ENCODE measurements at places on chromosomes 3 and 15.

- no peak for DNase-seq
Observed at GRCh38 chr3:197380786-197381185, 82.4 kb upstream of the DLG1 start.

DNA sequence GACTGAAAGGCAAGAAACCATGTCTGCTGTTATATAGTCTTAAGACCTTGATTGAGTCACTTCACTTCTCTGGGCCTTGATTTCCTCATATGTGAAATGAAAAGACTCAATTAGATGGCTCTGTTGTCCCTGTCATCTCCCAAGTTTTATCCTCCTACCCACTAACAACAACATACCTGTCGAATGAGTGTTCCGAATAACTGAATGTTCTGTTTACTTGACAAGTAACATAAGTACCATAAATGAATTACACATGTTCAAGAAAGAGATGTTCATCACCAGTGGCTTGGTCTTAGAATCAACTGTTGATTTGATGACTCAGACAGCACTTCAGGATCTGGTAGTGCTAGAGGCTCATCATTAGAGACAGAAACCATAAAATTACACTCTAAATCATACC is 311.7 kb downstream of the VPS13C start:
- DNase-seq = no peak

DNA sequence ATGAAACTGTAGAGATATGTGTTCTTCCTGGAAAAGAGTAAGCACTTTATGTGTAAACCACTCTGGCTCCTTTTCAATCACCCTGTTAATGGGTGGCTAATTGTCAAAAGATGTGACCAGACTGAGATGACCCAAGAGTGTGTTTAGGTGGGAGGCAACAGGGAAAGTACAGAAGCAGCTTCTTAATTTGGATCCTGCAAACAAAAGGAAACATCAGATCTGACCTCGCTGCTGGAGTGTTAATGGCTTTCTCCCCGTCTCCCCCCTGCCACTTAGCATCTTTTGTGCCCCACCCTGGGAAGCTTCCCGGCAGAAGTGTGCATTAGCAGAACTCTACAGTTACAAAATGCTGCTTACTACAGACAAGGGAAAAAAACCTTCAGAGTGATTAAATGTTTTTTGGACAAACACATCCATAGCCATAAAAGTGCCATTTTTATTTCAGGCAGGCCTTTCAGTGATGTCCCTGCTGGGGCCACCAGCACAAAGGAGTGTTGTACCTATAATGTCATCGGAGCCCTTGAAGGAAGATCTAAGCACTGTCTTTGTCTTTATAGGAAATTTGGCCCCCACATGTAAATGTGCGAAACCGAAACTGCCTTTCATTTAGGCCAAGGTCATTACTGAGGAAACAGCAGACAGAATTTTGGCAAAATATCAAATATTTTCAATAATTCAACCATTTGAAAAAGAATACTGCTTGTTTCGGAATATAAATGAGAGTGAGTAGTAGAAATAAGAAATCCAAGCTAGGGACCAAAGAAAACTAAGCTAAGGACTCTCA is 311.0 kb downstream of the WDR72 start:
- DNase-seq = no peak

- no peak for DNase-seq
Observed at GRCh38 chr3:16673530-16673929, 68.3 kb upstream of the DAZL start.

DNA sequence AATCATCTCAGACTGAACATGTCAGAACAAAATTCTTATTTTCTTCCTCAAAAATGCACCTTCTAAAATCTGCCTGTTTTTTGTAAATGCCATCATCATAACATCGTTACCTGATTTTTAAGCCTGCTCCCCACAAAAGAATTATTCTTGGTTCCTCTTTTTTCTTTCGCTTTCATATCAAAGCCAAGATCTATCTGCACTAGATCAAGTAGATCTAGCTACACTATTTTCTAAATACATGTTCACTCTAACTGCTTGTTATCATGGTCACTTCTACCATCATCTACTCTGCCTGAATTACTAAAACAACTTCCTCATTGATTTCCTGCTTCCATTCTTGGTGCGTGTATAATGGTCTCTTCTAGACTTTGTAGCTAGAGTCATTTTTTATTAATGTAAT is 217.7 kb downstream of the ARPP21 start:
- DNase-seq = no peak

- DNase-seq = no peak
Observed at GRCh38 chr3:126373146-126373613, 16.0 kb upstream of the KLF15 start.

DNA sequence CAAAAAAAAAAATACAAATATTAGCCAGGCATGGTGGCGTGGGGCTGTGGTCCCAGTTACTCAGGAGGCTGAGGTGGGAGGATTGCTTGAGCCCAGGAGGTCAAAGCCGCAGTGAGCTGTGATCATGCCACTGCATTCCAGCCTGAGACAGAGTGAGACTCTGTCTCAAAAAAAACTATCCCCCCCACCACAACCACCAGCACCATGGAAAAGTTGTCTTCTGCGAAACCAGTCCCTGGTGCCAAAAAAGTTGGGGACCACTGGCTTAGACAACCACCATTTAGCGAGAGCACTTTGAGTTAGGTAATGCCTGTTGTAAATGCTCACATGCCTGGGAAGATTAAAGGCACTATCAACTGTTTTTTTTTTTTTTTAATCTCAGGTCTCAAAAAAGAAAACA is 15.4 kb downstream of the ARHGAP31 start:
- no peak for DNase-seq

DNA sequence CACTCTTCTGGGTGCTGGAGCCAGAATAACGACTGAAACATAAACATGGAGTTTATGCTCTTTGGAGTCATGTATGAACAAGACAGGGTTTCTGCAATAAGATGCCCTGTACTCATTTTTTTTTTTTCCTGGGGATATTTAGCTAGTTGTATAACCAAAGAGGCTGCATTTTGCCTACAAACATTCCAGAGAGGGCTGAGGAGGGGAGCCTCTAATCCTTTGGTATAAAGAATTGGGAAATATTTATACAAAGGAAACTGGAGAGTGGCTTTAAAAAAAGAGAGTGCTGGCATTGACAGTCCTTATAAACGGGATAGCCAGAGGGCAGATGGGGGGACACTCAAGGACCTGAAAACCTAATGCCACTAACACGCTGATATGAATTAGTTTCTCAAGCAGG is 32.4 kb upstream of the GAP43 start:
- DNase-seq = no peak

DNA sequence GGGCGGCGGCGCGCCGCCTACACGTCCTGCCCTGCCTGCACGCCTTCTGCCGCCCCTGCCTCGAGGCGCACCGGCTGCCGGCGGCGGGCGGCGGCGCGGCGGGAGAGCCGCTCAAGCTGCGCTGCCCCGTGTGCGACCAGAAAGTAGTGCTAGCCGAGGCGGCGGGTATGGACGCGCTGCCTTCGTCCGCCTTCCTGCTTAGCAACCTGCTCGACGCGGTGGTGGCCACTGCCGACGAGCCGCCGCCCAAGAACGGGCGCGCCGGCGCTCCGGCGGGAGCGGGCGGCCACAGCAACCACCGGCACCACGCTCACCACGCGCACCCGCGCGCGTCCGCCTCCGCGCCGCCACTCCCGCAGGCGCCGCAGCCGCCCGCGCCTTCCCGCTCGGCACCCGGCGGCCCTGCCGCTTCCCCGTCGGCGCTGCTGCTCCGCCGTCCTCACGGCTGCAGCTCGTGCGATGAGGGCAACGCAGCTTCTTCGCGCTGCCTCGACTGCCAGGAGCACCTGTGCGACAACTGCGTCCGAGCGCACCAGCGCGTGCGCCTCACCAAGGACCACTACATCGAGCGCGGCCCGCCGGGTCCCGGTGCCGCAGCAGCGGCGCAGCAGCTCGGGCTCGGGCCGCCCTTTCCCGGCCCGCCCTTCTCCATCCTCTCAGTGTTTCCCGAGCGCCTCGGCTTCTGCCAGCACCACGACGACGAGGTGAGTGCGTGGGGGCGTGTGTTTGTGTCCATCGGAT is 602 bp downstream of the TRIM71 start:
- DNase-seq = no peak

GRCh38 chr3:31841515-31841914 is 139.5 kb downstream of the OSBPL10 start:
- DNase-seq = no peak

DNA sequence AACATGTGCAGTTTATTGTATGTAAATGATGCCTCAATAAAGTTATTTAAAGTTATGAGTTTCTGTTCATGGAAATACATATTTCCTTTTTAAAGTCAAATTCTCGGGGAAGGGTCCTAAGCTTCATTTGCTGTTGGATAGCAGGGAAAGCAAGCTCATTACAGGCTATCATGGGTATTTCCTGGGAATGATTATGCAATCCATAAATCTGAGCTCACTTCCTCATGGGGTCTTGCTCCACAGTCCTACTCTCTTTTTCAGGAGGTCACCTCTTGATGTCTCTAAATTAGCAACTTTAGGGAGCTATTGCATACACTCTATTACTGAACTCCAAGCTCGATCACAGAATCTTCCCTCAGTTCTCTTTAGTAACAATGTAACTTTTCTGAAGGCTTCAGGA is 69.9 kb upstream of the TP63 start:
- DNase-seq = no peak

- DNase-seq = no peak
Observed at GRCh38 chr3:159229116-159229680, 427.3 kb downstream of the MFSD1 start.

DNA sequence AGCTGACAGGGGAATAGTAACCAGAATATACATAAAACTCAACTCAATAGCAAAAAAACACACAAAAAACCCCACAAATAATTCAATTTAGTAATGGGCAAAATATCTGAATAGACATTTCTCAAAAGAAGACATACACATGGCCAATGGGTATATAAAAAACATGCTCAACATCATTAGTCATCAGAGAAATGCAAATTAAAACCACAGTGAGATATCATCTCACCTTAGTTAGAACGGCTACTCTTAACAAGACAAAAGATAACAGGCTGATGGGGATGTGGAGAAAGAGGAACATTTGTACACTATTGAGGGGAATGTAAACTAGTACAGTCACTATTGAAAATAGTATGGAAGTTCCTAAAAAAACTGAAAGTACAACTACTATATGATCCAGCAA is 678.6 kb downstream of the MECOM start:
- no peak for DNase-seq

- DNase-seq = no peak
Observed at GRCh38 chr3:3800685-3801493, 1.7 kb downstream of the LRRN1 start.

DNA sequence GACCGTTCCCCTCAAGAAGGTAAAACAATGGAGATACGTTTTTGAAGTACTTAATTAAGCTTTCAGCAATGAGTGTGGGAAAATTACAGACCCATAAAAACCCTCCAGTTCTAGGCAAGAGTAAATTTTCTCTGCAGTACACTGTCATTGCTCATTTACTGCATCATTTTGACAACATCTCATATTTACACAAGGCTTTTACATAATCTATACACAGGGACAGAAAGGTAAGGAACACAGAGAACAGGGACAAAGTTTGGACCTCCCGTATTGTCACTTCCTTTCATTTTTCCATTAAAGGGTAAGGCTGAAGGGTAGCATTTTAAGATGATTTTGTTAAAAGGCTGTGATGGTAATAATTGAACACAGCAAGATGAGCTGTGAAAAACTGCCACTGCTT is 7.4 kb upstream of the HGD start:
- no peak for DNase-seq

DNA sequence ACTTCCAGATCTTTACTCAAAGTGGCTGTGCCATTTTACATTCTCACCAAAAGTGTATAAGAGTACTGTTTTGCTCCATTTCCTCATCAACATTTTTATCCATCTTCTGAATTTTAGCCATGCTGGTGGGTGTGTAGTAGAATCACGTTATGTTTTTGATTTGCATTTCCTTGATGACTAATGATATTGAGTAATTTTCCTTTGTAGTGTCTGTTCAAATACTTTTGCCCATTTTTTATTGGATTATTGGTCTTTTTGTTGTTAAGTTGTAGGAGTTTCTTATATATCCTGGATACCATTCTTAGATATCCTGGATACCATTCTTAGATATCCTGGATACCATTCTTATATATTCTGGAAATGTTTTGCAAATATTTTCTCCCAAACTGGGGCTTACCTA is 344.9 kb downstream of the LRRC3B start:
- no peak for DNase-seq

DNA sequence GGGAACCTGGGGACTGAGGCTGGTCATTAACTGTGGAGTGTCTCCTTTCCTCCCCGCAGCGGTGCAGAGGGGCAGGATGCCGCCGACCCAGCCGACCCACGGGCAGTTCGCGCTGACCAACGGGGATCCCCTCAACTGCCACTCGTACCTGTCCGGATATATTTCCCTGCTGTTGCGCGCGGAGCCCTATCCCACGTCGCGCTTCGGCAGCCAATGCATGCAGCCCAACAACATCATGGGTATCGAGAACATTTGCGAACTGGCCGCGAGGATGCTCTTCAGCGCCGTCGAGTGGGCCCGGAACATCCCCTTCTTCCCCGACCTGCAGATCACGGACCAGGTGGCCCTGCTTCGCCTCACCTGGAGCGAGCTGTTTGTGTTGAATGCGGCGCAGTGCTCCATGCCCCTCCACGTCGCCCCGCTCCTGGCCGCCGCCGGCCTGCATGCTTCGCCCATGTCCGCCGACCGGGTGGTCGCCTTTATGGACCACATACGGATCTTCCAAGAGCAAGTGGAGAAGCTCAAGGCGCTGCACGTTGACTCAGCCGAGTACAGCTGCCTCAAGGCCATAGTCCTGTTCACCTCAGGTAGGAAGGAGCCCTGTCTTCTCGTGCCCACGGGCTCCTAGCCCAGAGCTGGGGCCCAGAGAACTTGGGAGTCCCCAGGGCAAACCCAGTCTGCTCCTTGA is 3.7 kb downstream of the NR2F2 start:
- DNase-seq = no peak

GRCh38 chr3:46049093-46049492 is 21.8 kb upstream of the XCR1 start:
- no peak for DNase-seq

DNA sequence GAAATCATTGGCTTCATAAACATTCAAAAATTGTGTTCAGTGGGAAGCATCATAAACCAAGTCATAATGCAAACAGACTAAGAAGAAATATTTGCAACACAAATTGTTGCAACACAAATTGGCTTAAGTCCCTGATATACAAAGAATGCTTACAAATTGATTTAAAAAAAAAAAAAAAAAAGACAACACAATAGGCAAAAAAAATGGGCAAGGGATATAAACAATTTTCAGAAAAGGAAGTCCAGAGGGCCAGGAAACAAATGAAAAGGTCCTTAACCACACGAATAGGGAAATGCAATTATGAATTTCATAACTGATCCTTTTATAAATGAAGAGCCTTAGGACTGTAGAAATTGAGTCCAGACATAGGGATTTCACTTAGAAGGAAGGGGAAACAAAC is 98.9 kb downstream of the LRRK1 start:
- no peak for DNase-seq

DNA sequence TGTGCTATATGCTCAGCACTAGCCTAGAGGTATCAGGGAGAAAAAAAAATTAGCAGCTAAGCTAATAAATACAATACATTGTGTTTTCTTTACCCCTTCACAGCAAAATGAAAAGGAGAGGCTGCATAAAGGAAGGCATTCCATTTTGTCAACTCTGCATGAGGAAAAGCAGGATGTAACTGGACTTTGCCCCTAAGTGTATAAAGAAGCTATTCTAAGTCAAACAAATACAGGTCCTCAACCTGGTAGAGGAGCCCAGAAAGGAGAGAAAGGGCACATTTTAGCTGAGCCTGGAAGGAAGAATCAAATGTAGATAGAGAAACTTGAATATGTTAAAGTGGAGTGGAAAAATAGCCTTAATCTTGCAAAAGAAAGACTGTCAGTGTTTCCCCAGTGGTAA is 89.0 kb upstream of the SPRED1 start:
- no peak for DNase-seq
